Tongue (tissue), 3 donors: ENCODE measurements at places on chromosomes 12 and 14. TPM values are rescaled to one million over a fixed set of nuclear protein-coding genes. Genes with fewer than 3 reads are reported as not detected.

The DLK1 gene
- total RNA-seq, result 1,117 TPM

- peak; percentile 8 for DNase-seq
Measured at GRCh38 chr14:59532419-59532818, 44.2 kb downstream of the CCDC175 start.

The HHIPL1 gene
- total RNA-seq, result 3.1 TPM

DNA sequence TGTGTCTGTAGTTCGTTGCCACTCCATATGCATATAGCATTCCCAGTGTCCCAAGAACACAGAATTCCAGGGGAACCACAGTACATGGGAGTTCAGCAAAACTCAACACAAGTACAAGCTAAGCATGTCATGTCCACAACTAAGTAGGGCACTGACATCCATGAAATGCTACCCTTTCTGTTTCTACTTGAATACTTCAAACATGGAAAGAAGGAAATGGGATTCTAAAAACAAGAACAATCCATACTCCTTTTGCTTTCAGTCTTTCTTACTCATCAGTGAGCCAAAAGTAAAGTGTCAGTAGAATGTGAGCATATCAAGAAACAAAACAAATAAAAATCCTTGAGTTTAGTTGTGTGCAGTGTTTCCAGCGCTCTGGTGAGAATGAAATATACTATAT lies 36.0 kb upstream of the COCH start:
- DNase-seq, result no peak
